ENCODE measurements at places on chromosomes 7 and 10. TPM values are rescaled to one million over a fixed set of nuclear protein-coding genes. Genes with fewer than 3 reads are reported as not detected.

GRCh38 chr10:98041352-98042043, 11.1 kb upstream of the CRTAC1 start:
- peak; percentile 58 for DNase-seq

DNA sequence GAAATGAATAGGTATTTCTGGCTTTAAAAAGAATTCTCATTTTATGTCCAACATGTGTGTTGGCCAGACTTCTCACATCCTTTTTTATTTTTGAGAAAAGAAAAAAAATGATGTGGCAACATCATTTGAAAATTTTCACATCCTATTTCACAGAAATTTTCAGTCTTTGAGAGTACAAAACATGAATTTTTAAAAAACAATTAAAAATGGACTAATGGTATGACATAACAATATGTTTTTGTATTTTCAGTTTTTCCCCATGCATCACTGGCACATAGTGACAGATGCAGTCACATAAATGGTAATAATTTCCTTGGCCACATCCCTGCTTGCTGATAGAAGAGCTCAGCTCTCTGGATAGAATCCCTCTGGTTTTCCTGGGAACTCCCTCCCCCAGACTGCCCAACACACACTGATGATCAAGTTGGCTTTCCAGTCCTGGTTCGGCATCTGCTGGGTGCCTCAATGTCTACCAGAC, 188.5 kb upstream of the AGR3 start:
- no peak for DNase-seq

- DNase-seq, result no peak
These were observed 158.9 kb upstream of the ASAH2 start for GRCh38 chr10:50410066-50410811.

DNA sequence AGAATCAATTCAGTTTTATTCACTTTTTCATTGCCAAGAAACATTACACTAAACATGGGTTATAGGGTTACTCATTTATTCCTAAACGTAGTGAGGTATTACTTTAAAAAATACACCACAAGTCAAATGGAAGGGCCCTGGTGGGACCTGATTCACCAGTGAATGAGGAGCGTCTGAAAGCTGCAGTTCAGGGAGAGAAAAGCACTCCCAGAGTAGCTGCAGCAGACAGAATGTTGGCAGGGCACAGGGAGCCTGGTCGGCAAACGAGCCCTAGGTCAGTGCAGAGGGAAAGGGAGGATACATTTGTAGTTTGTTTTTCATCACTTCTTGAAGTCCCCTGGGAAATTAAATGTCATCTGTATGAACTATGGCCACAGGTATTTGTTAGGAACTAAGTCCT, 361.7 kb upstream of the ETV1 start:
- DNase-seq, result no peak

DNA sequence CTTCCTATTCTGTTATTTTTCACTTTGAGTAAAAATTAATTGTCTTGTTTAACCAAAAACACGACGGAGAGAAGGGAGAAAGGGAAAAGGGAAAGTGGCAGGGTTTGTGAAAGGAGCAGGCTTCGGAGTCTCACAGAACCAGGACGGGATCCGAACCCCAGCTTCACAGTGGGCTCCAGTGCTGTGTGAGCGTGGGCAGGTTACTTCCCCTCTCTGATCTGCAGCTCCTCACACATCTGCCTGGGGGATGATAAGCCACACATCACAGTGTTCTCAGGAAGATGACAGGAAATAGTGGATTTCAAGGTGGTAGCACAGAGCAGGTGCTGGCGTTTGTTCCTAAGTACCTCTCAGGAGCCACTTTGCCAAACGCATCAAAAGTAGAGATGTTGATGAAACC, 94.2 kb upstream of the GPR26 start:
- no peak for DNase-seq

DNA sequence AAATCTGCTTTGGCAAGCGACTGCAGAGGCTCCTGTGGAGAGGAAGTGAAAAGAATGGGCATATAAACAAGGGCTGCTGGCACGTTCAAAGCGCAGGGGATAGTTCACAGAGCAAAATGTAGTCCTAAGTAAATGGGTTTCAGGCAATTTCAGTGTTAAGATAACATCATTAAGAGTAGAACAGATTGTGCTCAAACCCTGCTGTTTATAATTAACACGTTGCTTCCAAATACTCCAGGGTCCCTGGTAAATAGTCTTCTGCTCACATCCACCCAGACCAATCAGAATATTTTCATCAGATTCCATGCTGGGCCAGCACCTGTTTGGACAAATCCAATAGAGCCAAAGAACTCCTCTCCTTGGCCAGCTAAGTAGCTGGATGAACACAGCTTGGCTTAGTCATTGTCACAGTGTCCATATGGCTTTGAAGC, 81.4 kb downstream of the ORC5 start:
- DNase-seq, result no peak

GRCh38 chr7:135337977-135338550, 104.4 kb downstream of the STRA8 start:
- DNase-seq, result no peak

GRCh38 chr10:77507291-77507880, 130.2 kb downstream of the KCNMA1 start:
- no peak for DNase-seq

DNA sequence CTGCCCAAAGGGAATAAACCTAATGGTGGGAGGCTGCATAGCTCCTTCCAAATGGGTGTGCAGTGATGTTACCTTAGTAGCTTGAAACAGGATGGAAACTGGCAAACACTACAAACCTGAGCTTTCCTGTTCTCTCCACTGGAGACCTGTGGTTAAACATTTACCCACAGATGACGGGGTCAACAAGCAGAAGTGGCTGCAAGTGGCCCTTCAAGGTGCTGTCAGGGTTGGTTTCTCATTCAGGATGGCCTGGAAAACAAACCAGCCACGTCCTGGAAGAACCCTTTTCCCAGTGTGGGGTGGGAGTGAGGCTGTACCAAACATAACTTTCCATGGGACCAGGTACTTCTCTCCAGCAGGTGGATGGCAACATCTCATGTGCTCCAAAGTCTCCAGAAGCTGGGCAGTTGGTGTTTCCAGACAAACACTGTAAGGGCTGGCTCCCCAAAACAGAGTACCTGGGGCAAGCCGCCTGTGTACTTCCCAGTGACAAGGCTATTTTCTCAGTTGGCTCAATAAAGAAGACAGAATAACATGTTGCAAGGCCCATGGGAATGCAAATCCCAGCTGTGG, 67.5 kb downstream of the DNAJB9 start:
- no peak for DNase-seq

DNA sequence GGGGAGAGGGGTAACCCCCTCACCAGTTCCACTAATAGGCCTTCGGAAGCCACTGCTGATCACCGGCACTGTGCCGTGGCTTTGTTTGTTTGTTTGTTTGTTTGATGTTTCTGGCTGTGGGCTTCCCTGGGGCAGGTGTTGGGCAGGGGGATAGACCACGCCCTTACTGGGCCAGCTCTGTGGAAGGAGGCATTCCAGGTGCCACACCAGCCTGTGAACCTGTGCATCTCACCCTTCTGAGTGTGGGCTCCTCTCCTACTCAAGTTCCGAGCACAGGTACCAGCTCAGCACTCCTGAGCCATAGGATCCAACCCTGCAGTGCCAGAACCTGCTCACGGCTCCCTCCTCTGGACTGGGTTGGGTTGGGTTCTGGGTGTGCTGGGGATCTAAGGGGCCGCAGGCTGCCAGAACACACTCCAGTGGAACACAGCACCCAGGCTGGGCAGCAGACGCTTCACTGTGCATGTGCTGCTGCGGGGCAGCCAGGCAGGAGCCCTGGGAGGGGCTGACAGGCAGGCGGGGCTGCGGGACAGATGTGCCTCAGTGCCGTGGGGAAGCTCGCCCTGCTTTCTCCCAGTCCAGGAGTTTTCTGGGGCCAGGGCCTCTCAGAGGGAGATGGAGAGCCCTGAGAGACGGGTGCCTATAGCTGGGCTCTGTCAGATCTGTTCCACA, 1053.9 kb downstream of the CNTNAP2 start:
- no peak for DNase-seq

GRCh38 chr10:77716458-77717317, 79.1 kb upstream of the KCNMA1 start:
- DNase-seq, result no peak

DNA sequence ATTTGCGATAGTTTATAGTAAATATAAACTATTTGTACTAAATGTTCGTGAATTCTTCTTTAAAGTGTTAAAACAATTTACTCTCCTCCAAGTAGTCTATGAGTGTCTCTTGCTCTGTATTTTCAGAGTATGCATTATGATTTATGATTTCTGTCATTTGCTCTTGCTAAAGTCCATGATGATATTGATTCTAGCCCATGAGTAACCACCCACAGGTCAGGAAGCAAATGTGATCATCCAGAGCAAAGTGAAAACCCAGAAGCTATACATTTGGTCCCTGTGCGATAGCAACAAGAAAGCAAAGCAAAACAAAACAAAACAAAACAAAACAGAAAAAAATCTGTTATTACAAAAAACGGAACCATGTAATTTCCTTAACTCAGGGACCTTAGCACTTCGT, 225.9 kb downstream of the HDAC9 start:
- DNase-seq, result no peak

GRCh38 chr7:112337892-112338291, 112.4 kb upstream of the IFRD1 start:
- DNase-seq, result peak; percentile 7

DNA sequence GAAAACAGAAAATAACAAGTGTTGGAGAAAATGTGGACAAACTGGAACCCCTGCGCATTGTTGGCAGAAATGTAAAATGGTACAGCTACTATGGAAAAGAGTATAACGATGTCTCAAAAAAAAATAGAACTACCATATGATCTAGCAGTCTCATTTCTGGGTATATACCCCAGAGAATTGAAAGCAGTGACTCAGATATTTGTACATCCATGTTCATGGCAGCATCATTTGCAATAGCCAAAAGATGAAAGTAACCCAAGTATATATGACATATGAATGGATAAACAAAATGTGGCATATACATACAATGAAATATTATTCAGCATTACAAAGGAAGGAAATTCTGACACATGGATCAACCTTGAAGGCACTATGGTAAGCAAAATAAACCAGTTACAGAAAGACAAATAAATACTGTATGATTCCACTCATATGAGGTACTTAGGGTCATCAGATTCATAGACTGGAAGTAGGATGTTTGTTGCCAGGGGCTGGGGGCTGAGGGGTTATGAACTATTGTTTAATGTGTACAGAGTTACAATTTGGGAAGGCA, 4.9 kb downstream of the NRCAM start:
- no peak for DNase-seq

DNA sequence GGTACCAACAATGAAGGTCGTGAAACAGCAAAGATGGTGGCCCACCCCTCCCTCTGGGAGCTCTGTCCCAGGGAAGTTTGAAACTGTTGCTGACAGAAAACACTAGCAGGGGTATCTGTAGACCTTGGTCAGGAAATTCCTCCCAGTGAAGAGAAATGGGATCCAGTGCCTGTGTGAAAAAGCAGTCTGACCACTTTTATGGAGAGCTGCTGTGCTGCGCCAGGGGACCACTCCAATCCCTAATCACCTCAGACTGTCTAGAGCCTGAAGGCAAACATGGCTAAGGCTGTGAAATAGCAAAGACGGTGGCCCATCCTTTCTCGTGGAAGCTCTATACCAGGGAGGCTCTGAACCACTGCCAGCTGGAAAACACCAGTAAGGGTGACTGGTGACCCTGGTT, 38.3 kb upstream of the TMEM140 start:
- no peak for DNase-seq

- no peak for DNase-seq
These were observed 202.2 kb downstream of the CACNA2D1 start for GRCh38 chr7:82241356-82241755.

DNA sequence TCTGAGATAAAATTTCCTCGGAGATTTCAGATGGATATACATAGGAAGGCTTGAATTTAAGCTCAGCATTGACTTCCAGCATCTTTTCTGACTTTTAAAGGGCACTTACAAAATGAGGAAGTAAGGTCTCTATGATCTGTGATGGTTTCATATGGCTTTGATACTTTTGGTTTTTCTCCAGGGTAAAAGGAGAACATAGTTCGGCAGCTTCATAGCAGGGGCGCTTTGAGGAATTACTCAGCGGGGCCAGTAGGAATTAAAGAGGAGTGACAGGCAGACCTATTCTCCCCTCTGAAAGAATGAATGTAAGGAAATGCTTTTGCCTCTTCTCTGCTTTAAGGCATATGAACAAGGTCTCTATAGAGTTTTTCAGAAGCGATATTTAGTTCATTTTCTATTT, 80.0 kb upstream of the PCDH15 start:
- no peak for DNase-seq

DNA sequence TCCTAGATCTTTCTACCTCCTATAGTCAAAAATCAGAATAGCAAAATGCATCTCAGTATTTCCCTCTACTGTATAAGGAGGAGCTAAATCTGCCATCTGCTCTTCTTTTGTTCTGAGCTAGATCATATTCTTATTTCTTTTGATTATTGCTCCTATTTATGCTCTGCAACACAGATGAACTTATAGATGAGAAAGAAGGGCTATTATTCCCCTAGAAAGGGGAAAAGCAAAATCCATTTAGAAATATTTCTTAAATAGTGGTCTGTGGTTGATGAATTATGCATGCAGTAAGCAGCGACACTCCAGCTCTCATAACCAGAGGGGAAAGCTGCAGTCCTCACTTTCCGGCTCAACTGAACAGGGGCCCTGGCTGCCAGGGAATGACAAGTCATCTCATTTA, 207.3 kb upstream of the SORCS1 start:
- DNase-seq, result no peak

DNA sequence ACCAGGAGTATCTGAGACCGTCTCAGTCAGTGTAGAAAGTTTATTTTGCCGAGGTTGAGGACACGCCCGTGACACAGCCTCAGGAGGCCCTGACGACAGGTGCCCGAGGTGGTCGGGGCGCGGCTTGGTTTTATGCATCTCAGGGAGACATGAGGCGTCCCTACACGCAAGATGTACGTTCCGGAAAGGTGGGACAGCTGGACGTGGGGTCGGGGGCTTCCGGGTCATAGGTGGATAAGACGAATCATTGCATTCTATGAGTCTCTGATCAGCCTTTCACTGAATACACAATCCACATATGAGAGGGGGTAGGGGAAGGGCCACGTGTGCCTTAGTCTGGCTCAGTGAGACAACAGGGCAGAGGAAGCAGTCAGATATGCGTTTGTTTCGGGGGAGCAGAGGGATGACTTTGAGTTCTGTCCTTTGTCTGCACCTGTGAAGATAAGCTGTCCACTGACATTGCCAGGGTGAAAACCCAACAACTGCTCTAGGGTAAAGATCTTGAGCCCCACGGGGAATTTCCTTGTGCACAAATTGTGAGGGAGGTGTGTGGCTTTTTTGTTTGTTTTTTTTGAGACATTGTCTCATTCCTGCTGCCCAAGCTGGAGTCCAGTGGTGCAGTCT, 66.2 kb downstream of the DNAJB6 start:
- no peak for DNase-seq

Gene OR6V1
- 1.7 TPM for total RNA-seq

Gene NCF1
- total RNA-seq, result not detected

Gene ADCY1
- 4.6 TPM for total RNA-seq

Gene ZNF117
- total RNA-seq, result 27.7 TPM

Gene TYW1B
- total RNA-seq, result 4.3 TPM

Gene CTTNBP2
- total RNA-seq, result 6.3 TPM

Gene RADIL
- 1.2 TPM for total RNA-seq

Gene NPSR1
- total RNA-seq, result not detected

Gene WEE2
- 1.9 TPM for total RNA-seq

Gene LIPJ
- 4.1 TPM for total RNA-seq

Gene LDB1
- total RNA-seq, result 38.0 TPM

Gene URGCP
- total RNA-seq, result 25.5 TPM

Gene C7orf57
- 1.2 TPM for total RNA-seq

Gene ARHGAP22
- 10.4 TPM for total RNA-seq

Gene RNF148
- total RNA-seq, result 0.48 TPM

Gene SFTPA1
- total RNA-seq, result 0.48 TPM

All from umbilical cord (tissue), 2 donors.